ENCODE measurements at places on chromosomes 6 and 20.

GRCh38 chr6:15498640-15499039 is 164.2 kb downstream of the DTNBP1 start:
- no peak for DNase-seq

GRCh38 chr6:160305926-160306713 is 42.1 kb upstream of the SLC22A3 start:
- DNase-seq = no peak

DNA sequence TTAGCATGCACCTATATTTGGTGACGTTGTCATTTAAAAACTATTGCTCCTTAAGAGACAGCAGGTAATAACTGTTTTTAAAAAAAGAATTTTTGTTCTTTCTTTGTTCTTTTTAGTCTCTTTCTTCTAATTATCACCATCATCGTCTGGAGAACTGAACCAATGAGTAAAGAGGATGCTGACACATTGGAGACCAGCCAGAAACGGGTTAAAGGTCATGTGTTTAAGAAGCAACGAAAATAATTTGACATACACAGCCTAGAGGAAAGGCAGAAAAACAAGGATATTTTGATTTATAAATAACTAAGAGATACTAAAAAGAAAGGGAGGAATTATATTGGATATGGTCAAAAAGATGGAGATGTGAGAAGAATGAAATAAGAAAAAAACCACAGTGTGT is 19.2 kb upstream of the FYN start:
- DNase-seq = no peak

DNA sequence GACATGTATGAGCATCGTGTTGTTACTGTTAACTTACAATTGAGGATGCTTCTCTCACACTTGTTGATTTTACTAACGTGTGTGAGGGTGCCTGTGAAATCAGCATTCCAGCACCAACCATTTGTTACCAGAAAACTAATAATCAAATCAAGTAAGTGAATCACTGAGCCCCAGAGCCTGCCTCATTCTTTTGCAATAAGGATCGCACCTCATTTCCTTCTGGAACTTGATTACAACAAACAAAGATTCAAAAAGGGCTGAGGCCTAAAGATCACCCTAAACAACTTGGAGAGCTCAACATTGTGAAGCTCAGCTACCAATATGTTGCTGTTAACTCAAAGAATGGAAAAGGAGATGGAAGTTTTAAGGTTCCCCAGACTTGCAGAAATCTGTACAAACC is 274.7 kb downstream of the TFAP2A start:
- no peak for DNase-seq

GRCh38 chr6:148868901-148869300 is 122.1 kb downstream of the UST start:
- DNase-seq = no peak

DNA sequence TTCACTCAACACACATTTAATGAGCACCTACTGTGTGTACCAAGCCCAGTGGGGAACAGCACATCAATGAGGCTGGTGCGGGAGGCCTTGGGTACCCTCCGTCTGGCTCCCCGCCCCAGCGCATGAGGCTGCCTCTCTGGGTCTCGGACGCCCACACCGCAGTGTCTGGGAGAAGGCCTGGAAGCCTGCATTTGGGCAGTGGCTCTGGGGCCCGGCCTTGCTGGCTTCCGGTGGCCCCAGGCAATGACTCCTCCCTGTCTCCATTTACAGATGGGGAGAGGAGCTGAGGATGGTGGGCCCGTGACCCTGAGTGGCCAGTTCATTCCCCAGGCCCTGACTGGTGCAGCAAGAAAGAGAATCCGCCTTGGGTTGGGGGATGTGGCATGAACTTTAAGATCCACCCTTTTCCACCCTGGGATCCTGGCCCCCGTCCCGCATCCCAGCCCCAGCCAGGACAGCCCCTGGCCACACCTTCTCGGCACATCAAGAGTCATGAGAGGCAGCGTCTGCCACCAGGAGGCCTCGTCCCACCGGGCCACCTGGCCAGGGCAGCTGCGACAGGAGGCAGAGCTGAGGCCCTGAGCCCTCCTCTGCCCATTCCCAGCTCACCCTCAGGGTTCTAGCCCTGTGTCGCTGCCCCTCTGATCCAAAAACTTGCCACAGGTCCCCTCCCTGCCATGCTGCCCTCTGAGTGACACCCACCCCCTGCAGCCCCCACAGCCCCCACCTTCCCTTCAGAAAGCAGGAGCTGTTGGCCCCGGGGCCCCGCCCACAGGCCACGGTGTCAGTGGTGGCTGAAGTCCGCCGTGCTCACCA is 17.5 kb upstream of the MRGBP start:
- no peak for DNase-seq

- DNase-seq = no peak
These were observed 96.7 kb downstream of the MAP3K7 start for GRCh38 chr6:90490030-90490716.

- DNase-seq = no peak
These were observed 50.3 kb upstream of the CDKAL1 start for GRCh38 chr6:20483887-20484497.

GRCh38 chr20:53527196-53527595 is 66.4 kb downstream of the ZNF217 start:
- DNase-seq = no peak

DNA sequence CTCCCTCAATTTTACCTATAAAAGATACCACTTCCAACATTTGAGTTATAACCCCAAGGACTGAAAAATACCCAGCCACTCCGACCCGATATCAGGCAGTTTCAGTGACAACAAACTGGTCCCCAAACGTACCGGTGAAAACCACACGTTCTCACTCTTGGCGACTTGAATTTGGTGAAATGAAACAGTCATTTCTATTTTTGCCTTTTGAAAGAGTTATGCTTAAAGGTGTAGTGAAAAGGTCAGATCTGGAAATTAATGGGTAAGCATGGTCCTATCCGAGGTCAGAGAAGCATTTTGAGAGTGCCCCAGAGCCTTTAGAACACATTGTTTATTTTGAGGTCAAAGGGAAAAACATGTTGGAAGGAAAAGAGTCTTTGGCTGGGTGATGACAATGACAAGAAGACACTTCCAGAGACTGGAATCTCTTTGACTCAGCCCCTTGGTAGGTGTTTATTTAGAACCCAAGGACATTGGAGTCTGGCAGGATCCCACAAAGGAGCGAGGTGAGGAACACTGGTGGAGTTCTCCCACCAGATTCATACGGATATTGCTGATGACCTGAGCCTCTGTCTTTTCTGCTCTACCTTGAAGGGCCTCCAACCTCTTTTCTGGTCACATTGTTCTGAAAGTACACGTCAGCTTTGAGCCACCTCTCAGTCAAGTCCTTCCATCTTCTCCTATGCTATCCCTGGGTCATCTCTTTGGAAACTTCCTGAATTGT is 235.0 kb downstream of the GMPR start:
- DNase-seq = no peak

- DNase-seq = no peak
These were observed 69.1 kb downstream of the GRIK2 start for GRCh38 chr6:101462576-101462975.

DNA sequence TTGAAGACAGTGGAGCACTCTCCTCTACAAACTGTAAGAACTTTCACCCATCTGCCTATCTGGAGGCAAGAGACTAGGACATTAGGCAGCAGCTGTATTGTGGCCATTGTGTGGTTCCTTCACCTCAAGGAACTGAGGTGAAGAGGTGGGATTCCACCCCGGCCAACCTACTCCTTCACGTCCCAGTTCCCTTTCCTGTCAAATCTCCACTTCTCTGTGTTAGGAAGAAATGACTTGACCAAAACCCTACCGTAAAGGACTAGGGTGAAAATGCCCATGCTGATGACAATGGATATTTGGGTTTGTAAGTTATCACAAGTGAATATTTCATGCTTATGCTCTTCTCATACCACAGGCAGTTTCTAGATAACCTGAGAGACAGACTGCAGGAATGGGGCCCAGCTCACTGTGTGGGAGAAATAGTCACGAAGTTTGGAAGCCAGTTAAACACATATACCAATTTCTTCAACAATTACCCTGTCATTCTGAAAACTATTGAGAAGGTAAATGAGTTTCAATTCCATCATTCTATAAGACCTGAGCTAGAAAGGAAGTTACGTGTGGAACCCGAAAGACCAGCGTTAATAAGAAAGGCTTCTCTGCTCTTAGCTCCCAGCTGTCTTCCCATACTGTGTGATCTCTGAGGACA is 86.6 kb downstream of the ECT2L start:
- DNase-seq = no peak

DNA sequence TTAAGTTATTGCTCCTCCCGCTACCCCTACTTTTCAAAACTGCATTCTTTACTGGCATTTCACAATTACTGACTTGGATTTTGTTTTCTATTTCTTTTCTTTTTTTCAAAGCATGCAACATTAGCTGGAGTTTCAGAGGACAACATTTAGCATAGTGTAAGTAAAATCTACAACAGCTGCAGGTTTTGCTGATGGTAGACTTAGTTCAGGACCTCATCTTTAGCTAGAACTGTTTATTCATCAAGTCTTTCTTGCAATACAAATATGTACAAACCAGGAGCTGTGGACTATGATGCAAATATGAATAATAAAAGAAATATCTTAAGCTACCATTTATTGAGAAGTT is 728 bp upstream of the CEP162 start:
- DNase-seq = no peak

DNA sequence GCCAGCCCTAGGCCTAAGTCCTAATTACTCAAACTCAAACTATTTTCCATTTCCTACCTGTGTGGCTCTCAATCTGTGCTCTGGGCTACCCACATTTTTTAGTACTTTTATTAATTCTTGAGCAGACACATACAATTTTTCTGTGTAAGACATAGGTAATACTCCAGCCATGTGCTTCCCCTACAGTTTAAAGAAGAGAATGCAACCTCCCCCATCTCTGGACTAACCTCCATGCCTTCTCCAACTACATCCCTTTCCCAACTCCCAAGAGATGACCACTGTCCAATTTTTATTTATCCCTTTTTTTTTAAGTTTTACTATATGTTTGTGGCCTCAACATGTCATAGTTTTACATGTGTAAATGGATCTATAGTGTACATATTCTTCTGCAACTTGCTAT is 5.8 kb downstream of the HMGN4 start:
- no peak for DNase-seq

GRCh38 chr20:62979876-62980373 is 26.8 kb downstream of the BHLHE23 start:
- no peak for DNase-seq

DNA sequence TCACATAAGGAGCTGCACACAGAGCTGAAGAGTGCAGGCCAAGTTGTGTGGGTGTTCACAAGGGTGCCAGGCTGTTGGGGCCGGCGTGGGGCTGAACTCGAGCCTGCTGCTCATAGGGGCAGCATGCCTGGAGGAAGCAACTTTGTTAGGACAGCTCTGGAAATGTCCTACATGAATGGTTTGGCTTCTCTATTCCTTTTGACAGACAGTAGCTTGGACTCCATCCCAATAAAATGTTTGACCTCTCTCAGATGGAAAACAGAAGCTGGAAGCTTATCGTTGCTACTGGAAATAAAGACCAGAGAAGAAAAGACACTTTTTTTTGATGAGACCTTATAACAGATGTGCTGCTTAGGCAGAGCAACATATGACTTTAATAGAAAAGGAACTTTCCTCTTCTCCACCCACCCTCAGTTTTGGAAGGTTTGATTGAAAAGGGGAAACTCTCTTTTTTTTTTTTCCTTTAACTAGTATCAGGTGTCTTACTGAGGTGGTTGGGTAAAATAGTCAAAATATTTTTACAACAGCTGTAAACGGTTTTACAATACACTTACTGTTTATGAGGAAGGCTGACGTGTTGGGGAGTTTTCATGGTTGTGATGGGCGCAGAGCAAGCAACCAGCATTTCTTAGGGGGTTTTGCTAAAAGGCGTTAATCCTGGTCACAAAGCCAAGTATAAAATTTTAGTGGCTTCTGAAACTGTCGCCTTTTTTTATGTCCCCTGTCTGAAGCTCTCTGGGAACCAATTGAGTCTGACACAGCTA is 80.7 kb upstream of the EEF1E1 start:
- DNase-seq = no peak

- no peak for DNase-seq
These were observed 24.0 kb downstream of the STK35 start for GRCh38 chr20:2125474-2126112.

GRCh38 chr6:36094753-36095496 is 35.4 kb upstream of the MAPK13 start:
- DNase-seq = peak; percentile 51
